ENCODE measurements at places on chromosomes 1 and 21.

DNA sequence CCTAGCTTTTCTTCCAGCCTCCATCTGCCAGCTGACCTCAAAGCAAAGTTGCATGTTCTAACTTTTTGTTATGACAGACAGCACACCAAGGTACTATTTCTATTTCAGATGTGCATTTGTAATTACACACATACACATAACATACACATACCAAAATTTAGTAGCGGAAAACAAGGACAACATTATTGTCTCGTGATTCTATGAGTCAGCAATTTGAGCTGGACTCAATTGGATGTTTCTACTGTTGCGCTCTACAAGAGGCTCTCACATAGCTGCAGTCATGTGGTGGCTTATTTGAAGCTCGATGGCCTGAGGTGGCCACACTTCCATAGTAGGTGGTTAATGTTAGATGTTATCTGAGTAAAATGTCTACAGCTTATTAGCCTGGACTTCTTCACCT, 1010.1 kb upstream of the B3GALT2 start:
- no peak for DNase-seq

DNA sequence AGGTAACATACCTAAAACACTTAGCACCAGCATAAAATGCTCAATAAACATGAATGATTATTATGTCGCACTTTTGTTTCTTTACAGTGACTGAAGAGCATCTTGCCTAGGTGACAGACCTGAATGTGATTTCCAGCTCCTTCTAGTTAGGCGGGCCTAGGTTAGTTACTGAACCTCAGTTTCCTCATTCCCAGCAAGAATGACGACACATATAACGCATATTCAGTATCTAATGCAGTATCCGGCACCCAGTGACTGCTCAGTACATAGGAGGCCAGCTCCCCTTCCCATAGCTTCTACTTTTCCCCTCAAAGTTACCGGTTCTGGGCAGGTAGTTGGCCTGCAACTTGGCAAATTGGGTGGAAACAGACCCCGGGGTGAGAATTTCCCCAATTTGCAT, 763 bp downstream of the AUNIP start:
- no peak for DNase-seq

DNA sequence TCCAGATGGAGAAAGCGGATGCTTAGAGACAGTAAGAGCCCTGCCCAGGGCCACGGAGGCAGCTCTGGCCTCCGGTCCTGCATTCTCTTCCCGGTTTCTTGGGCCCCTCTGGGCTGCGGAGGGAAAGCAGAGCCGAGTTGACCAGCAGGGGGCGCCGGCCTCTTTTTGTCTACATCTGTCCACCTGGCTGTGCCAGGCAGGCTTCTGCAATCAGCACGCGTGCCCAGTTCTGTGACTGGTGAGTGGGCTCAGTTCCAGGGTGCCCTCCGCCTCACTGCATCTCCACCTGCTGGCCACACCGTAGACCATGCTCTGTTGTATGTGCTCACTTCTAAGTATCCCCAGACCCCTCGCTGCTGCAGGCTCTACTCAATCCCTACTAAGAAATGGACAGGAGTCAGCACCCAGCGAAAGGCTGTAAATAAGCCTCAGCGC, 6.7 kb upstream of the HUNK start:
- DNase-seq, result peak; percentile 52

DNA sequence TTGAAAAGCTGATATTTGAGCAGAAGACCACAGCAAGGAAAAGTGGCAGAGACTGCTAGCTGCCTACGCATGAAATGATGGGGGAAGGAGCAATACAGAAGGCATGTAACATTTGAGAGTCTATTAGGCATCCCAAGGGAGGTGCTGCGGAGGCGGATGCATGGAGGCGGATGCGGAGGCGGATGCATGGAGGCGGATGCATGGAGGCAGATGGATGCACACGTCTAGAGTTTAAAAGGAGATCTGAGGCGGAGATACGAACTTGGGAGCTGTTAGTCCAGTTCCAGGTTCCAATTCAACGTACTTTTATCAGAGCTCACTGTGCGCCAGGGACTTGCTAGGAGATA, 744 bp upstream of the DDX20 start:
- peak; percentile 27 for DNase-seq

- DNase-seq, result no peak
These were observed 1.0 kb downstream of the DDAH1 start for GRCh38 chr1:85463731-85464496.

GRCh38 chr21:18443085-18443484, 39.5 kb upstream of the TMPRSS15 start:
- DNase-seq, result no peak

GRCh38 chr1:22088331-22088730, 35.8 kb downstream of the CDC42 start:
- no peak for DNase-seq

DNA sequence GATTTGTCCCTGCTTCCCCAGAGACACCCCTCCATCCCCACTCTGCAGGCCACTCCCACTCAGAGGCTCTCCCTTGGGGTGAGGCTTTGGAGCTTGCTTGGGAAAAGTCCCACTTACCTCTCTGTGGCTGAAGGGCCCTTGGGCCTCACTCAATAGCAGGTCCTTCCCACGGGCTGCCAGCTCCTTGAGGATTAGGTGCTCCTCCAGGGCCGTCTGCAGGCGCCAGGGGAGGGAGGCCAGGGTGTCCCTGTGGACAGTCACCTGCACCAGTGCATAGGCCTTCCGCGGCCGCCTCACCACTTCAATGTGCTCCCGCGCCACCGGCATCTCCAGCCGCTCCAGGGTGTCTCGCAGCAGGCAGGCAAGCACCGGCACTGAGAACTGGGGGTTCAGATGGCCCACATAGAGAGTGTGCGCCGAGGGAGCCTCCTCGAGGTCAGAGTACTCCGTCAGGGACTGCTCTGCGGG, 1.4 kb downstream of the SLFNL1 start:
- no peak for DNase-seq

DNA sequence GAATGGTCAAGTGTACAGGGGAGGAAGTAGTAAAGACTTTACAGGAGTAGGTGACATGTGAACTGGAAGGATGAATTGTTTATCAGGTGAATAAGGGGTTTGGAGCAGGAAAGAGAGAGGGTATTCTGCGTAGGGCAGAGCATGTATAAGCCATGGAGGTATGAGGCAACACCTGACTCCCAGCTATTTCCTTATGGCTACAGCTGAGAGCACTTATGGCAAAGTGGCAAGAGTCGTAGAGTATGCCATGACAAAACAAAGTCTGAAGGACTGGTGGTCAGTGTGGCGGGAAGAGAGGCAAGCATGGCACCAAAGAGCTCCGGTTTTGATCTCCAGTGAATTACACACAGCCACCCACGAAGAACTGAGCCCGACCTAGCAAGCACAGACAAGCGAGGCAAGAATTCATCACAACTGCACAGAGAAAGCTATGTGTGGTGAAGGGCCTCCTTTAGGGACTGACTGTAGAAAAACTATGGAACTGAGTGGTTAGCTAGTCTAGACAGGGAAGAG, 9.0 kb upstream of the ELOVL1 start:
- no peak for DNase-seq

GRCh38 chr1:208737922-208738321, 493.7 kb upstream of the PLXNA2 start:
- no peak for DNase-seq

GRCh38 chr1:233294913-233295236, 650 bp downstream of the PCNX2 start:
- DNase-seq, result peak; percentile 31

- DNase-seq, result no peak
These were observed 56.7 kb downstream of the PRRX1 start for GRCh38 chr1:170720661-170721060.

DNA sequence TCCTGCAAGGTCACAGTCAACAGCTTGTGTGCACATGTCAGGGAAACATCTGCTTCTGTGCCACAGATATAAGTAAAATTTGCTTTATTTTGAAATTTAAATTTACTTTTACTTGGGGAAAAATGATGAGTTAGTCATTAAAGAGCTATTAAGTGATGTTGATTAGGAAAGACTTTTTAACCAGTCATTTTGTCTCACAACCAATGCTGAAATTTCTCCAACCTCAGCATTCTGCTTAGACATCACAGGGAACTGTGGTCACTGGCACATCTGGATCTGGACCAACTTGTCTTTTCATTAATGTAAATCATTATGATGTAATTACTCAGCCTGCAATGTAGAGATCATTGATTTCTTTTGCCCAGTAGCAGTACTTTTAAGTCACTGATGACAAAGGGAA, 301.0 kb downstream of the TTLL7 start:
- DNase-seq, result no peak

DNA sequence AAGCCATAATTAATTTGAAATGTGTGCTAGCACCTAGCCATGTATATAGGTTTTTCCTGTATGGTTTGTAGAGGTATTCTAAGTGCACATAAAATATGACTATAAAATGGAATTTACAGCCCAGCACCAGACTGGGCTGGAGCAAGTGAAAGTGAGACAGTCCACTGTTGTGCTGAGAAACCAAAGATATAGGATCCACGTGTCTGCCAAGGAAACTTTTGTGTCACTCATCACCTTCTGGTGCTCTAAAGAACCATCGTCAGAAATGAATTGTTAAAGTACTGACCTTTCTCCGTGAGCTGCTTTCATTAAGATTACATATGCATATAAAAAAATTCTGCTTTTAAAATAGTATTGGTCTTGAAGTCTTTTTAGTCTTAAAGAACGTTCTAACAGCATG, 141.0 kb upstream of the ZC3H11B start:
- DNase-seq, result no peak

DNA sequence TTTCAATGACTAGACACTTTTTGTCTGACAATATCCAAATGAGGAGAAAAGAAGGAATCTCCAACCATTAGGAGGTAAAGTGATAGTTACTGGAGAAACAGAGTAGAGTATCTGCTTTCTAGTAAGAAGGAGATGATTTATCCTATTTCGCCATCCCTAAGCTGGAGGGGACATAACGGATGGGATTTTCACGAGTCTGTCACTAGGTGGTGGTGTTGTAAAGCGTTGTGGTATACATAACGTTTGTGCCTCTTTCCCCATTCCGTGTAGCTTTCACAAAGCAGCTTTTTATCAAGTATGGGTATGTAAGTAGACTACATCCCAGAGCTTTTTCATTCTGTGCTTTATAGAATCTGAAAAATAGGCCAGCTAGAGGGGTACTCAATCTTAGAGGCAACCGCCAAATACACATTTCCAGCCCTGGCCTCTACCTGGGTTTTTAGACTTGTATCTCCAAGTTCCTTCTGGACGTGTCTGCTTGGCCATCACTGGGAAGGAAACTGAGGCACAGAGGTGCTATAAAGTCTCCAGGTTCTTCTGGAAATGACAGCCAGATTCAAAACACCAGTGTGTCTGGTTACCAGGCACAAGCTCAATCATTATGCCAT, 33.3 kb upstream of the FAM3B start:
- DNase-seq, result peak; percentile 25

GRCh38 chr1:15825800-15826199, 18.4 kb upstream of the UQCRHL start:
- DNase-seq, result no peak

GRCh38 chr1:17441265-17441992, 2.0 kb upstream of the RCC2 start:
- DNase-seq, result no peak

- no peak for DNase-seq
These were observed 1.0 kb upstream of the DIRAS3 start for GRCh38 chr1:68051475-68051874.

GRCh38 chr1:227891955-227892488, 55.7 kb downstream of the WNT9A start:
- DNase-seq, result no peak

DNA sequence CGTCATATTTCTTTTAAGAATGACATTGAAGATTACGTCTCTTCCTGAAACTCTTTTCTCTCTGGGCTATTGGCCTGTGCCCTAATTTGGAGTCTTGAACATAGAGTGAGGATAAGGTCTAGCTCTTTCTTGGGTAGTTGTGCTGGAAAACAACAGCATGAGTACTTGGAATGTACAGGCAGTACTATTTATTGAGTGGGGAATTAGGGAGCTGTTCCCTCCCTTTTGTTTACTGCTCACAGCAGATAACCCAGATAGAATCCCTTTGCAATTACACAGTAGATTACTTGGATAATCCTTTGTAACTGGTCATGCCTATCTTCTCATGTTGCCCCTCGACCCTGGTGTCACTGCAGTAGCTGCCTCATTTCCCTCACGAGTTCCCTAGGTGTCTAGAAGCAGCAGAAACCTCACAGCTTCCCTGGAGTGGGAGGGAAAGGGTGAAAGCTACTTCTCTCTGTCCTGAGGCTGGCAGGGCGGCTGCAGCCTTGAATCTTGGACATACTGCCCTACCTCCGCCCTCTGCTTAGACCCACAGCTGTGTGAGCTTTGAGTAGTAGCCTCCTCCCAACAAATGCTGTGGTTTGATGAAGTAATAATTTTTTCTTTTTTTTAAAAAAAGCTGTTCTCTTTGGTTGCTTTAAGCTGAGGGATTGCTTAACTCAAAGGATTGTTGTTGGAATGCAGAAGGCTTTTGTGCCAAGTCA, 70.6 kb downstream of the FGGY start:
- DNase-seq, result no peak

DNA sequence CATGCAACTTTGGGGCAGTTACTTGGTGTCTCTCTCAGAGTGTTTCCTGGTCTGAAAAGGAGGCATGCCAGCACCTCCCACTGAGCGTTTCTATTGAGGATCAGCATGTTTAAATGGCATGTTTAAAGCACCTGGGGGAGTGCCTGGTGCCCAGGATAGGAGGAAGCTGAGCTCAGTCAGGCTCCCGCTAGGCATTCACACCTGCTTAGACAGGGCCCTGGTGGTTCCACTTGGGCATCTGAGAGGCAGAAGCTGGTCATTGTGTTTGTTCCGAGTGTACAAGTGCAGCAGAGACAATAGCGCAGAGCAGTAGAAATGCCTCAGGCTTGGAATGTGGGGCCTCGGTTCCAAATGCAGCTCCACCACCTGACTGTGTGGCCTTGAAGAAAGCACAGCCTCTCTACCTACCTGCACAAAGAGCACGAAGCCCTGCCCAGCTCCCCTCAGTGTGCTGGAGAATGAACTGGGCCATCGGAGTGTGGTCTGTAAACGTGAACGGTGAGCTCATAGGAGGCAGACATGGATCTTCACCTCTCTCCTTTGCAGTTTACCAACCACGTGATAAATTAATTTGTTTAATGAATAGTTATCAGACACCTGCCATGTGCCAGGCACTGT, 20.3 kb upstream of the TMEM222 start:
- DNase-seq, result no peak

DNA sequence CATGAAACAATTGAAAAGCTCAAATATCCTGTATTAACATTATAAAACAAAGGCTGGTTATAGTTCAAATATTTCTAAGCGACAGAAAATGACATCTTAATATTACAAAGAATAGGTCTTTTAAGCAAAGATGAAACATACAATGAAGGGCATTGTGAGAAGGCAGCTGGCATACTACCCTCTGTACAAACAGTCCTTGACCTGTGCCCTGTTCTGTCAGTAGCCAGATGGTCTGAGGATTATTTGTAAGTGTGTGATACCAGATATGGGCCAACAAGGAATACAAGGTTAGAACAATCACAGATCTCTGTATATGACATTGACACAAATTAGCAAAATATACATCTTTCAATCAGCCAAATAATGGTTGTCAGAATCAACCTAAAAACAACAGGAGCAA, 1350.4 kb downstream of the AMY1C start:
- no peak for DNase-seq

GRCh38 chr1:167638064-167638463, 8.0 kb downstream of the RCSD1 start:
- no peak for DNase-seq

GRCh38 chr1:207698822-207699483, 52.9 kb upstream of the CD46 start:
- DNase-seq, result no peak

Measured in stimulated activated naive CD4-positive, alpha-beta T cell treated with Interleukin-2 at 50 U/mL for 16 hours (primary cell).